ENCODE measurements at places on chromosomes 16 and 17. TPM values are rescaled to one million over a fixed set of nuclear protein-coding genes. Genes with fewer than 3 reads are reported as not detected.

- no peak for DNase-seq
These were observed 66.0 kb downstream of the CDK12 start for GRCh38 chr17:39527220-39527813.

GRCh38 chr17:2094891-2095535, 40.1 kb downstream of the HIC1 start:
- DNase-seq: no peak

GRCh38 chr16:54739381-54739780, 191.3 kb upstream of the IRX5 start:
- DNase-seq: no peak

GRCh38 chr17:5943982-5944381, 126.2 kb upstream of the WSCD1 start:
- no peak for DNase-seq

DNA sequence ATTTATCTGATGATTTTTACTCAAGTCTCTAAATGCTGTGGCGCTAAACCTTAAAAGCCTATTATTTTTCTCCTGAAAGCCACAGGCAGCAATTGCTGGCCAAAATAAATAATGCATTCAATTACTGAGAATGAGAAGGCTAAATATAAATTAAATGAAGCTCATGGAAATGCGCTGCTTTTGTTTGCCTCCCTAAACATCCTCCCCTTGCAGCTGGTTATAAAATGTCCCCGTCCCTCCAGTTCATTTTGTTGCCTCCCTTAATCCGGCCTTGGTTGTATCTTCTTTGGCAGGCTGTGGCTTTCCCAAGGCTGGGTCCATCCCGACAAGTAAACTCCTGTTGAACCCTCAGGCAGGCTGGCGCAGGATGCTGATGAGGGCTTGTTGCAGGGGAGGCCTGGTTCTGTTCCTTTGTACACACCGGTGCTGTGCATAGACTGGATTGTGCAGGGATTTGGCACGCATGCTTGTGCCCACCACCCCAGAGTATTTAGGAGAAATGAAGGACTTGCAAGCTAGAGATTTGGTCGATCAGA, 62.7 kb downstream of the KNOP1 start:
- DNase-seq: no peak

- DNase-seq: no peak
These were observed 55.7 kb downstream of the SREBF1 start for GRCh38 chr17:17780922-17781590.

- DNase-seq: peak; percentile 76
These were observed 16.1 kb upstream of the TNFRSF13B start for GRCh38 chr17:16987830-16988601.

- DNase-seq: no peak
These were observed 190.7 kb downstream of the C16orf95 start for GRCh38 chr16:87126403-87127025.

- DNase-seq: no peak
These were observed 1.2 kb upstream of the CBLN1 start for GRCh38 chr16:49282690-49283375.

DNA sequence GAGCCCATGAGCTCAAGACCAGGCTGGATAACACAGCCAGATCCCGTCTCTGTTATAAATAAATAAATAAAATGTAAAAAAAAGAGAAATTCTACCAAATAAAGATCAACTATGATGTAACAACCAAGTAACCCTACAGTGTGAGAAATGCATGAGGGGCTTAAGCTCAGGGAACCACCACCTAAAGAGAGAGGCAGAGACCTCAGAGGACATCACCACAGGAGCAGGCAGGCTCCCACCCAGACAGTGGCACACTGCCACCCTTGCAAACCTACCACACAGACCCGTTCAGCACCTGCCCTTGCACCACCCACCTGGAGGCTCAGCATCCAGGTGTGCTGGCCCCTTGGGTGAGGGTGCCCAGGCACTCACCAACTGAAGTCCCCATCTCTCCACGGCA, 45.6 kb downstream of the ANKRD11 start:
- no peak for DNase-seq

DNA sequence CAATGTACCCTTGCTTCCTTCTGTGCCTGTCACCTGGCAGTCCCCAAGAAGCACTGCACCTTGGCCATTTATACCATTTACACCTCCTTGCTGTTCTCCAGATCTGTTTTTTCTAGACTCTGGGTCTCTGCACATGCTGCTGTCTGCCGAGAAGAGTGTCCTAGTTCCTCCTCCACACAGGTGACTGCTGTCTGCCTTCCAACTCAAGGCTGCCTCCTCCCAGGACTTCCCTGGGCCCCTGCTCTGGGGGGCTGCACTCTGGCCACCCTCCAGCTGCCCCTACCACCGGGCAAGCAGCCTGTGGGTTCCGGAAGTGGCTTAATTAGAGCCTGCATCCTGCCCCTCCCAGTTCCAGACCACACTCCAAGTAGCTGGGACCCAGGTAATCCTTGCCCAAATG, 5.7 kb upstream of the LIMD2 start:
- DNase-seq: no peak

- DNase-seq: no peak
These were observed 347.5 kb upstream of the TNRC6C start for GRCh38 chr17:77610972-77611521.

- DNase-seq: no peak
These were observed 30.5 kb downstream of the TMEM238L start for GRCh38 chr17:10773391-10773790.

- DNase-seq: no peak
These were observed 71.3 kb downstream of the KANSL1 start for GRCh38 chr17:46121841-46122485.

DNA sequence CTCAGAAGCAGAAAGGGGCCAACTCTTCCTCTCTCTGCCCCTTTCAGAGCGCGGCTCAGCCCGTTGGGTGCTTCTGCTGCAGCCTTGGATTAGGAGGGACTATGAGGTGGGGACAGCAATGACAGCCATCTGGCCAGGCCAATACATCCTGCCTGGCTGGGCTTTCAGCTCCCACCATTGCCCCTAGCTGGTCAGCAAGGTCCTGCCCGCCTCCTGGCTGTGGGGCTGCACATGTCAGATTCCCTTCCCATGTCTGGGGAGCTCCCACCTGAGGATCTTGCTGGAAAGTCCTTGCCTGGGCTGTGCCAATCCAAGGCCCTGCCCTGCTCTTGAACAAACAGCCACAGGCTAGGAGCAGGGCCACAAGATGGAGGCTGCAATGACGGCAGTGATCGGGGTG, 8.3 kb downstream of the TRIM65 start:
- DNase-seq: no peak

- DNase-seq: peak; percentile 33
These were observed 3.6 kb upstream of the ZNF652 start for GRCh38 chr17:49365667-49366066.

DNA sequence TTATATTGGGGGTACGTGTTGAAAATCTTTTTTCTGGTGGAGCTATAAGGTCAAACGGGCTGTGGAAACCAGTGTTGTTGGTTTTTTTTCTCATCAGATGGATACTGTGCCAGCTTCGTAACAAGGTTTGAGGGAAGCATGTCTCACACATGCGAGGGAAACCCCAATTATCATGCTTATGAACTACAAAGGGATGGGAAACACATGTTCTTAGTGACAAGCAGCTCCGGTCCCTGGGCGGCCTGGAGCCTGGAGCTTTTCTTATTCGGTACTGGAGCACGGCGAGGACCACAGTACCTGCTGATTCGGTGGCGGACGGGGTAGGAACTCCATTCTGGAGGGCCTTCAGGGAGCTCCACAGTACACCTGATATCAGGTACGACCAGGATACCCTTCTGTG, 12.5 kb downstream of the SLC43A2 start:
- DNase-seq: no peak

DNA sequence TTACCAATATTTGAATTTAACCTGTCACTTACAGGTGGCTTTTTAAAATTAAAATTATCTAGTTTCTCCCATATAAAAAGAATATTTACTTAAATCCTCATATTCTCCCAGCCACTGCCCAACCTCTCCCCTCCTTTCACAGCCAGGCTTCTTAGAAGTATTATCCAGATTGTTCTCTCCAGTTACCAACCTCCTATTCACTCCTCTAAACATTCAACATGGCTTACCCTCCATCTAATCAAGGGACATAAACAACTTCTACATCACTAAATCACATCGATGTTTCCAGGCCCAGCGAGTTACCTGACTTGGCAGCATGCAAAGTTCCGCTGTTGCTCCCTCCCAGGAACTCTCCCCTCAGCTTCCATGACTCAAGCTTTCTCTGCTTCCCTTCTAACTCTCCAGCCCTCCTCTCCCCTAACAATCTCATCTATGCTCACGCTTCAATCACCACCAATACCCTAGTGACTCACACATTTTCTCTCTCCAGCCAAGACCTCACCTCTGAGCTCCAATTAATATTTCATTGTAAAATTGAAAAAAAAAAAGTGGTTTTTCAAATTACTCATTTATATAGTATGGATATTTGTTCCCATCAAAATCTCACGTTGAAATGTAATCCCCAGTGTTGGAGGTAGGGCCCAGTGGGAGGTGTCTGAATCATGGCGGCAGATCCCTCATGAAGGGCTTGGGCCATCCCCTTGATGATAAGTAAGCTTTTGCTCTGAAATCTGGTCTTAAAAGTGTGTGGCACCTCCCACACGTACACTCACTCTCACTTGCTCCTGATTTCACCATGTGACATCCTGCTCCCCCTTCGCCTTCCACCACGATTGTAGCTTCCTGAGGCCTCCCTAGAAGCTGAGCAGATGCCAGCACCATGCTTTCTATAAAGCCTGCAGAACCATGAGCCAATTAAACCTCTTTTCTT, 88.5 kb downstream of the HELZ start:
- no peak for DNase-seq

- DNase-seq: no peak
These were observed 81.0 kb downstream of the RPTOR start for GRCh38 chr17:80625627-80626026.

DNA sequence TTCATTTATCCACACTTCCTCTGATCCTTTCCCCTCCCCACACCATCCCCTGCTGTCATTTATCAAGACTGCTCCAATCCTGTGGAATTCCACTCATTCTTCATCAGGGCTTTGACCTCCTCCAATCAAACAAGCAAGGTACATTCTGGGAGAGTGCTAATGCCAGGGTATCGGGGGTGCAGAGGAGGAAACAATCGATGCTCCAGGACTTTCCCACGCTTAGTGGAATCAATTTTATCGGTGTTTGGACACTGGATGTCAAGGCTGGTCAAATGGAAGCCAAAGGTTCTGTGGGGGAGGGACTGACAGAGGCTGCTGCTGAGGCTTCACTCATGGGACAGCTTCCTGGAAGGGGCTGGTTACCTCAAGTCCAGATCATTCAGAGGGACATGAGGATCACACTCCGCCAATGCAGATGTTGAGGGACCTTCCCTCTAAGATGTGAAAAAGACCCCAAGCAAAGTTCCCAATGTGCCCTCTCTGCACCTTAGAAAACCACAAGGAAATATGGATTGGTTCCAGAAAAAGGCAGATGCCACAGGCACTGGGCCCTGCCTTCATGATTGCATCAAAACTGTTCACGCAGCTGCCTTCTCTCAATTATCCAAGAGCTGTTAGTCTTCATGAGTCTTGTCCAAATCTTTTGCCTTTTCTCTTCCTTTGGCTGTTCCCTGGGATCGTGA, 44.7 kb upstream of the SOX9 start:
- DNase-seq: no peak

DNA sequence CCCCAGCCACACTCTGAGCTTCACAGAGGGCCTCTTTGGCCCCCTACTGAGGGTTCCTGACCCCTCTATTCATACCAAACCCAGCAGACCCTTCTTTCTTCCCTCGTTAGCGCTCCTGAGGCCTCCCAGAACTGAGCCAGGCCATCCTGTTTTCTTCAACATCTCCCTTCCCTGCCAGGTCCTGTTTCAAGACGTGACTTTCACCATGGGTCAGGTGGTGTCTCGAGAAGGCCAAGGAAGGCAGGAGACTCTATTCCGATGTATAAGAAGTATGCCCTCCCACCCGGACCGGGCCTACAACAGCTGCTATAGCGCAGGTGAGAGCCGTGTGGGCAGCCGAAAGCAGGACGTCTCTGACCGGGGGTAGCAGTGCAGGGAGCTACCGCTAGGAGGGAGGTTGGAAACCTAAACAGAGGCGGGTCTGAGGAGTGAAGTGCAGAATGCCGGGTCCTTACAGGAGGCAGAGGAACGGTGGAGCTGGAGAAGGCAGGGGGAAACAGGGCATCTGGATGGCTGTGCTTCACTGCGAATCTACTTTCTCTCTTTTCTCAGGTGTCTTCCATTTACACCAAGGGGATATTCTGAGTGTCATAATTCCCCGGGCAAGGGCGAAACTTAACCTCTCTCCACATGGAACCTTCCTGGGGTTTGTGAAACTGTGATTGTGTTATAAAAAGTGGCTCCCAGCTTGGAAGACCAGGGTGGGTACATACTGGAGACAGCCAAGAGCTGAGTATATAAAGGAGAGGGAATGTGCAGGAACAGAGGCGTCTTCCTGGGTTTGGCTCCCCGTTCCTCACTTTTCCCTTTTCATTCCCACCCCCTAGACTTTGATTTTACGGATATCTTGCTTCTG, 1.3 kb upstream of the SENP3 start:
- DNase-seq: peak; percentile 70

DNA sequence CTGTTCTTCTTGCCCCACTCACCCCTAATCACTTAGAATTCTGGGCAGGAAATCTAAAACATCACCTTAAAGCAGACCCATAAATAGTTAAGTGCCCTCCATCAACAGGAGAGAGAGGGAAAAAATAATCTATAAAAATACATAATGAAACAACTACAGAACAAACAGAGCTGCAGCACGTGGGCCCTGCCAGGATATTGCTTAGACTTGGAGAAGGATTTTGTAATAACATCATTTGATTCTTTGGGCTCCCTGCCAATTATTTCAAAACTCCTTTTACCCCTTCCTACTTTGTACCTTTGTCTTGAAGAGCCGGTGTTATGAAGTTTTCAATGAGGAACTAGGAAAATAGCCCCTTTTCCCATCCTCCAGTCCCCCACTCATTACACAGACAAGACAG, 130.6 kb upstream of the TOX3 start:
- DNase-seq: no peak

DNA sequence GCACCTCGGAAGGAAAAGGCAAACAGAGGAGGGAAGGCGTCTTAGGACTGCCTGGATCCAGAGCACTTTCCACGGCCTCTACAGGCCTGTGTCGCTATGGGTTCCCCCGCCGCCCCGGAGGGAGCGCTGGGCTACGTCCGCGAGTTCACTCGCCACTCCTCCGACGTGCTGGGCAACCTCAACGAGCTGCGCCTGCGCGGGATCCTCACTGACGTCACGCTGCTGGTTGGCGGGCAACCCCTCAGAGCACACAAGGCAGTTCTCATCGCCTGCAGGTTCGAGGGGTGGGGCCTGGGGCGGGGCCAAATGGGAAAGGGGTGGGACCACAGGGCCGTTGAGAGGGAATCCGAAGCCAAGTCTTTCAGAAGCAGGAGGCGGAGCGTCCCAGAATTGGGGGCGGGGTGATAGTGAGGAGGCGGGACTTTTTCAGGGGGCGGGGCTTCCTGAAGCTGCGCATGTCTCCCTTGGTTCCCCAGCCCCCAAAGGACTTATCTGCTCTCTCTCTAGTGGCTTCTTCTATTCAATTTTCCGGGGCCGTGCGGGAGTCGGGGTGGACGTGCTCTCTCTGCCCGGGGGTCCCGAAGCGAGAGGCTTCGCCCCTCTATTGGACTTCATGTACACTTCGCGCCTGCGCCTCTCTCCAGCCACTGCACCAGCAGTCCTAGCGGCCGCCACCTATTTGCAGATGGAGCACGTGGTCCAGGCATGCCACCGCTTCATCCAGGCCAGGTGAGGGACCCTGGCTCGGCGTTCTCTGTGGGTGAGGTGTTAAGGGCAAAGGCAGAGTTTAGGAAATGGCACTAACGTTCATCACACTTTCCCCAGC, 939 bp downstream of the BCL6B start:
- DNase-seq: peak; percentile 97

Gene PLA2G10
- total RNA-seq: not detected

Gene ORC6
- 57.2 TPM for total RNA-seq

Gene NUDT16L1
- total RNA-seq: 22.8 TPM

Gene SPATA22
- total RNA-seq: 0.37 TPM

Gene MC1R
- total RNA-seq: 7.6 TPM
